ENCODE measurements at places on chromosomes 6 and 20.

DNA sequence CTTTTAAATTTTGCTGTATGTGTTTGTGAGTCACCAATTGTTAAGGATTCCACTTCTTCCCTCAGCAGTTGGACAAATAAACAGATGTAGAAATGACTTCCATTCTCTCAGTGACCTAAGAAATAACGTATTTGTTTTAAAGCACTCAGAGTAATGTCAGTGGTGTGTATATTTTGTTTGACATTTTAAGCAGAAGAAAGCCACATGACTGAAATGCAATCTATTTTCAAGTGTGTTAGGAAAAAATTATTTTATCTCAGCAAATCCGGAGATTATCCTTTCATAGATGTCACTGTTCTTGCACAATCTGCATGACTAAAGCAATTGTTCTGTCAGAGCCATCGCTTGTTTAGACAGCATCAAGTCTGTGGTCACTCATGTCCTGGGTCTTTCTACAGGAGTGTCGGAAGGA is 77.1 kb downstream of the JAG1 start:
- no peak for DNase-seq

DNA sequence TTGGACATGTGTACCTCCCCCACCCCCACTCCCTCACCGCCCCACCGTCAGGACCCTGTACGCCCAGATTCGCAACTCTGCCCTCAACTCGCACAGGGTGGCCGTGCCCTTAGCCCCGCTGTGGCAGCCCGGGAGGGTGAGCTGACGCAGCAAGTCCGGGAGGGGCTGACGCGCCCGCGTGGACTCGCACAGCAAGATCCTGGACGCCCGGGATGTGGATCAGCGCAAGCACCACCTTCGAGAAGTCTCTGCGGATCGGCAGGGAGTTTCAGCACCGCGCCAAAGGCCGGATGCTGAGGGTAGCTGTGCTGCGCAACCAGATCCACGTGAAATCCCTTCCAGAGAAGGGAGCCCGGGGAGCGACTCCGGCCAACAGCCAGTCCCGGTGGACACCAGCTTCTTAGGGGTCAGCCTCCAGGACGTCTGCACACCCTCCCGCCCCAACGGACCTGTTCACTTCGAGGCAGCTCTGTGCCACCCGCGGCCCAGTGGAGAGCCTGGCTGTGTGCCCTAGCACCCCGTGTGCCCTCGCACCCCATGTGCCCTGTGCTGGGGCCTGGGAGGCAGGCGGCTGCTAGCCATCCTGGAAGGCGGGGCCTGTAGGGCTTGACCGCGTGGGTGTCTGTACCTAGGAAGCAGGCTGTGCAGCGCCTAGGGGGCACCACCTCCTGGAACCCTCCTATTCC is 6.7 kb upstream of the GJA10 start:
- peak; percentile 38 for DNase-seq

DNA sequence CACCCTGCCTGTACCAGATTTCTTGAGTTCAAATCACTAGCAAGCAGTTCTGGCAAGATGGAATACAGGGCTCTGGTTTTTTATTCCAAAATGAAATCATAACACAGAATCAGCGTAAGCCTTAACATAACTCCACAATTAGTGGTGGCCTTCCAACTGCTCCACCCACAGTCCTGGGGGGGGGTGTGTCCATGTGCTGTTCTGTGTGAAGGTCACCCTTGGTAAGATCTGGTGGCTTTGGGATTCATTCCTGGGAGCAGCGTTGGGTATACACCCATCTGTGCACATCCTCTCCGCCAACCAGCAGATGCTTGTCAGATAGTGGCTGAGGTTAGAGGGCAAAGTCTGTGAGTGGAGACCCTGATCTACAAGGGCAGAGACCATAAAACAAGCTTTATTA is 49.9 kb upstream of the CD83 start:
- no peak for DNase-seq

DNA sequence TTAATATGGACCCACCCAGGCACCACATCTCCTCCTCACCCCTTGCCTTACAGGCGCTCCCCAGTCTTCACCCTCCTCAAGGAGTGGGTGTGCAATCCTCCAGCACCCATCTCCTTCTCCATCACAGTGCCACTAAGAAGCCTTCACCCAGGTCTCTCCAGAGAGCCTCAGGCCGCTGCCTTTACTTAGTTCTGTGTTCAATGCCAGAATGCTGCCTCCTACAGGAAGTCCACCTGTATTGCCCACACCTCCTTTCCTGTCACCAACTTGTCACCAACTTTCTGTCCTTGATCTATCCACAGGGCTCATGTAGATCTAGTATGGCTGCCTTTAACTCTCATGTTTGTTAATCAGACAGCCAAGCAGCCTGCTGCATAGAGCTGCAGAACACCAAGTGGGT is 586 bp upstream of the LST1 start:
- peak; percentile 69 for DNase-seq

GRCh38 chr6:34817446-34817845 is 25.6 kb downstream of the BLTP3A start:
- no peak for DNase-seq

DNA sequence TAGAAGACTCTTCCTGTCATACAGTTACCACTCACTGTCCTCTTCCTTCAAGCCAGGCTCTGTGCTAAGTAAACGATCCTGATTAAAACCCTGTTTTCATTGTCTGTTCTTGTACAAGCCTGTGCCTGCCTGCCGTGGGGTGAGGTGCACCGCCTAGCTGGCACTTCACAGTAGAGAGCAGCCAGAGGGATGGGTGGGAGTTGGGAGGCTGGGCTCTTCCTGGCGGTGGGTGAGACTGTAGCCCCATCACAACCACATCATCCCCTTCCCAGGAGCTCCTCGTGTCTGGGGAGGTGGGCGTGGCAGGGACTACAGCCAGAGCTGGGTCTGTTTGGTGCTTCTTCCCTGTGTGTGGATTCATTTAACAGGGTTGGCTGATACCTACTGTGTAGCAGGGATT is 382.0 kb downstream of the TAF4 start:
- no peak for DNase-seq

DNA sequence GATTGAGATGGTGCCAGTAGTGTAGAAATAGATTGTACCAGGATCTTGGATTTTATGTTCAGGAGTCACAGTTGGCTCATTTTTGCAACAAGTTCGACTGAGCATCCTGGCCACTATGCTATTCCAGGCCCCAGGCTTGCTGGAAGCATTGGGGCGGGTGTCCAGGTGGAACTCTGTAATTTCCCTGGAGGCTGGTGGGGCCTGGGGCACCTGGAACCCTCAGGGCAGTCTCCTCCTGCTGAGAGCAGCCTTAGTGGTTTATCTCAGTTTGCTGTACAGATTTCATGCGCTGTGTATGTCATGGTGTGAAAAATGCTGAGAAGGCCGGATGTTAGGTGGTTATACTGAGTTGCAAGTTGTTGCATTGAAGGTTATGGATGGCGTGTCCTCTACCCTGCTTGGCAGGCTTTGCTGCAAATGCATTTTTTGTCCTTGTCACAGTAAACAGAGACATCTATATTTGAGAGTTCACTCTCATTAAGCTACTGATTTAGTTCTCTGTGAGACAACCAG is 135.1 kb upstream of the MYLIP start:
- no peak for DNase-seq

DNA sequence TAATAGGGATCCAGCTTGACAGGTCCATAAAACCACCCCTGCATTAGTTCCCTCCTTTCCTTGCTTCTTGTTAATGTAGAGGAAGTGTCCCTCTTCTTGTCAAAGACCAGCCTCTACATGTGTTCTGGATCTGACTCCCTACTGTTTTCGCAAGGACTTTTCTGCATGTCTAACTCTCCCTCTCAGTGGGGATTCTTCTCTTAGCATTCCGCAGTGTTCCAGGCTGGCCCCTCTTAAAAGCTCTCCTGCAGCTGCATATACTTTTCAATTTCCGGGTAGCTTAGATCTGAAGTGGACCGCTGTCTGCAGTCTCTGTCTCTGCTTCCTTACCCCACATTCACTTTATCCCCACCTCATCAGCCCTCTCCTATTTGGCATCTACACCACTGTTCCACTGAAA is 96.1 kb upstream of the MAN1A1 start:
- DNase-seq = no peak

All from activated T-cell treated with anti-CD3 and anti-CD28 coated beads, Interleukin-2, amount 50 U/mL, for 48 hours (primary cell).